ENCODE measurements at places on chromosomes 1 and 21. TPM values are rescaled to one million over a fixed set of nuclear protein-coding genes. Genes with fewer than 3 reads are reported as not detected.

- peaks cover 5% of the 10 kb centered on the region for H3K27me3 ChIP-seq
- no peak overlapping the region for H3K27ac ChIP-seq
- H3K4me1 ChIP-seq = no peaks in the 10 kb centered on the region
Observed at GRCh38 chr21:45788198-45788597, 144.7 kb downstream of the PCBP3 start.

- H3K36me3 ChIP-seq = peaks cover 12% of the 10 kb centered on the region
- no peaks in the 10 kb centered on the region for H3K4me1 ChIP-seq
- DNase-seq = no peak
- H3K4me3 ChIP-seq = no peak overlapping the region
Observed at GRCh38 chr1:201778279-201779065, 50.5 kb upstream of the IPO9 start.

DNA sequence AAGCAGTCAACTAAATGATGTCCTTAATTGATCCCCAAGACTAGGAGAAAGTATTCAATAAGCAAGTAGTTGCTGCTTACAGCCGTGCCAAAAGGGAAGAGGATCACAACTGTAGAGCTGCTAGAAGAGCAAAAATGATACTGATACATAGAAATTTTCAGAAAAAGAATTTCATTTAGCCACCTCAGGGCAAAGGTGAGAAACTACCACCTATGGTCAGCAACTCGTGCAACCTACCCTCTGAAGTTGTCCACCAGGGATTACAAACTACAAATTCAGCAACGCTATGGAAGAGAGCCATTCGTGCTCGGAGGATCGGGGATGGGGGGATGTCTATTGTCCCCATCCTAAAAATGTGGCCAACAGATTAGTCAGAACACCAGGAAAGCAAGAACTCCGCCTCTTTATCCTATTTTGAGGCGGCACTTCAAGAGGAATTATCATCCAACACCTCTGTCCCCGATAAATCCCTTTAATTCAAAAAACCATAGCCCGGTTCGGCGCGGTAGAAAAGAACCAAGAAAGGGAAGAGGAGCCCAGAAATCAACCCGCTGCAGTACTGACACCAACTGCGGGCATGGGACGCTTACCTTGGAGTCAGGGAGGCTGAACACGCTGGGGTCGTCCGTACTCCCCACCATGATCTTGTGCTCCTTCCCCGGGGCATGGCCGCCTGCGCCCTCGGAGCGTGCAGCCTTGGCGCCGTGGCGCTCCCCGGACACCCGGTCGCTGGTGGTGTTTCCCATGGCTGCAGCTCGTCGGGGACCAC is 687 bp downstream of the PRKAB2 start:
- peak overlapping the region; percentile 80 for H3K27ac ChIP-seq
- DNase-seq = no peak
- H3K4me1 ChIP-seq = peaks cover 31% of the 10 kb centered on the region
- peaks cover 25% of the 10 kb centered on the region for H3K36me3 ChIP-seq
- H3K27me3 ChIP-seq = no peaks in the 10 kb centered on the region

- H3K36me3 ChIP-seq = peaks cover 33% of the 10 kb centered on the region
- DNase-seq = no peak
- H3K27me3 ChIP-seq = no peaks in the 10 kb centered on the region
Observed at GRCh38 chr1:52798331-52798730, 44.2 kb upstream of the ZYG11A start.

DNA sequence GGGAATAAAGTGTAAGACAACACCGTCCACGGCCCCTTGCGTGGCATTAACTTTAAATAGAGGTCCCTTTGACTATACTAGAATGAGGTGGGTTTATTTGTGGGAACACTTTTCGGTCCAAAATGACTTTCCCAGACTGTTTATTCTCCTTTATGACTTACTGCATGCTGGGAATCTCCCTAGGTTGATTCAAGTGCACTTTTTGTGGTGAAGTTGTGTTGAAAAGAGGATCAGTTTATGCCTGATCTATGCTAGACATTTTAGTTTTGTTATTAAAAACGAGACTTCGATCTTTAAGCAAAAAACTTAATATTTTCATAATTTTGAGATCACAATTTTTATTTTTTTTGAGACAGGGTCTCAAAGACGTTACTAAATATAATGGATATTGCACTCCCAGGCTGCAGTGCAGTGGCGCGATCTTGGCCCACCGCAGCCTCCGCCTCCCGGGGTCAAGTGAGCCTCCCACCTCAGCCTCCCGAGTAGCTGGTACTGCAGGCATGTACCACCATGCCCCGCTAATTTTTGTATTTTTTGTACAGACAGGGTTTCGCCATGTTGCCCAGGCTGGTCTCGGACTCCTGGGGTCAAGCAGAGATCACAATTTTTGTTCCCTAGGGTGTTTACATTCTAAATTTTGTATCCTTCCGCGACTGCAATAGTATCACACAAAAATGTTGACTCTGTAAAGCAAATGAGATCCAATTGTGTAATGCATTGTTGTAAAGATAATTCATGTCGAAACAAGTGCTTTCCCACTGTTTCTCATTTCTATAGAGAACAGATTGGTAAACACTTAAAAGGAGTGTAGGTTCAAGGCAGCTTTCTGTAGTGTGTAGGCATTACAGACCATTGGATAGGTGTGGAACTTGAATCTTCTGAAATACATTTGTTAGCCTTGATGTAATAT is 1.6 kb downstream of the CDC42 start:
- H3K4me1 ChIP-seq = peaks cover 55% of the 10 kb centered on the region
- H3K36me3 ChIP-seq = peaks cover 42% of the 10 kb centered on the region
- H3K27ac ChIP-seq = peak overlapping the region; percentile 89
- H3K4me3 ChIP-seq = peak overlapping the region; percentile 95

GRCh38 chr1:25369241-25369640 is 31.1 kb downstream of the TMEM50A start:
- DNase-seq = no peak
- H3K36me3 ChIP-seq = no peaks in the 10 kb centered on the region
- H3K27me3 ChIP-seq = no peaks in the 10 kb centered on the region
- no peak overlapping the region for H3K27ac ChIP-seq

GRCh38 chr1:87017998-87018672 is 103.7 kb downstream of the HS2ST1 start:
- peaks cover 10% of the 10 kb centered on the region for H3K4me1 ChIP-seq
- H3K27me3 ChIP-seq = no peaks in the 10 kb centered on the region
- H3K4me3 ChIP-seq = no peak overlapping the region
- H3K36me3 ChIP-seq = peaks cover 11% of the 10 kb centered on the region

GRCh38 chr21:46639489-46640386 is 4.3 kb downstream of the PRMT2 start:
- no peak for DNase-seq
- peaks cover 40% of the 10 kb centered on the region for H3K4me1 ChIP-seq
- H3K27me3 ChIP-seq = no peaks in the 10 kb centered on the region

DNA sequence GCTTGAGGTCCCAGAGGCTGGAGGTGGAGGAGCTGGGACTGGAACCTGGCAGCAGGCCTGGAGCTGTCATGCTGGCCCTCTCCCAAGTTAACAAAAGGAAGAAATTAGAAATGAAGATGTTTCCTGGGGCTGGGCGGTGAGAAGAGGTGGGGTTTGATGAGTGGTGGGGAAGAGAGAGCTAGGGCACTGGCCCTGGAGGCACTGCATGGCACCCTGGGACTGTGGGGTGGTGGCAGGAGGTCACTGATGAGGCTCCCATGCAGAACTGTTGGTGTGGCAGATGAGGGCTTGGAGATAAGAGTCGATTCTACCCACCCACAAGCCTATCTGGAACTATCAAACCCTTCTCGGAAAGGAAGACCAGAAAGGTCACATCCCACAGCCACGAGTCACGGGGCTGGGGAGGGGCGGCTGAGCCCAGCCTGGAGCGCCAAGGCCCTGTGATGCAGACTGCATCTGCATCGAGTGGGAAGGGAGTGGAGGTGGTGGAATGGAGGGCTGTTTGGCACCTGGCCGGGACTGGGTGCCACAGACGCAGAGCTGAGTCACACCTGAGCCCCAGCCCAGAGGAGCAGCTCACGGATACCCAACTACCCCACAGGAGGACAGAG is 29.4 kb downstream of the MRPL37 start:
- H3K4me1 ChIP-seq = no peaks in the 10 kb centered on the region
- H3K27me3 ChIP-seq = no peaks in the 10 kb centered on the region
- no peaks in the 10 kb centered on the region for H3K36me3 ChIP-seq
- H3K27ac ChIP-seq = no peak overlapping the region

DNA sequence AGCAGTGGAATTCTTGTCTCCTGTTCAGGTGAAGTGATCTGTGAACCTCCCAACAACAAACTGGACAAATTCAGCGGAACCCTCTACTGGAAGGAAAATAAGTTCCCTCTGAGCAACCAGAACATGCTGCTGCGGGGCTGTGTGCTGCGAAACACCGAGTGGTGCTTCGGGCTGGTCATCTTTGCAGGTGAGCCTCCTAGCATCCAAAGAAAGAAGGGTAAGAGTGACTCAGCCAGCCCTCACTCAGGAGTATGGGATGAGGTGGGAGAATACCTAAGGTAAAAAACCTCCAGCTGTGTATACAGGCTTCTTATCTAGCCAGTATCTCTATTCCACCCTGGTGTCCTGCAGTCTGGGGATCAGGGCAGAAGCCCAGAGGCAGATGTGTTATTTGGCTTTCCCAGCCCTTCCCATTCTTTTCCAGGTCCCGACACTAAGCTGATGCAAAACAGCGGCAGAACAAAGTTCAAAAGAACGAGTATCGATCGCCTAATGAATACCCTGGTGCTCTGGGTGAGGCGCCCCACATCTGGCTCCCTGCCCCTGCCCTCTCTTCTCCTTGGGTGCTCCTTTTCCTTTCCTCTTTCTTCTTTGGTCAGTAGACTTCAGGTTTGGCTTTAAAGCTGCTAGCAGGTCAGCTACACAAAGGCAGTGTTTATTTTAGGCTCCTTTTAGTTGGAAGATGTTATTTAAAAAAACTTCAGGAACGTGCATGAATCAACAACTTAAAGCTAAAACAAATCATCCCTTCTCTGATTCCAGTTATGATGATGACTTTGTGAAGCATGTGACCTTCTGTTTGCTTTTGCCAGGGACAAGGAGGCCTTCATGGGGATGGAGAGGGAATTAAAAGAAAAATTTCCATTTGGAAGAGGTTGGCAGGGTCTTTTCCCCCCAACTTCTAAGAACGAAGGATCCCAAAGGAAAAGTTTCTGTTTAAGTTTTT is 9.0 kb downstream of the ATP8B2 start:
- peaks cover 53% of the 10 kb centered on the region for H3K36me3 ChIP-seq
- peaks cover 28% of the 10 kb centered on the region for H3K4me1 ChIP-seq
- H3K4me3 ChIP-seq = no peak overlapping the region
- H3K27ac ChIP-seq = no peak overlapping the region
- H3K27me3 ChIP-seq = no peaks in the 10 kb centered on the region

DNA sequence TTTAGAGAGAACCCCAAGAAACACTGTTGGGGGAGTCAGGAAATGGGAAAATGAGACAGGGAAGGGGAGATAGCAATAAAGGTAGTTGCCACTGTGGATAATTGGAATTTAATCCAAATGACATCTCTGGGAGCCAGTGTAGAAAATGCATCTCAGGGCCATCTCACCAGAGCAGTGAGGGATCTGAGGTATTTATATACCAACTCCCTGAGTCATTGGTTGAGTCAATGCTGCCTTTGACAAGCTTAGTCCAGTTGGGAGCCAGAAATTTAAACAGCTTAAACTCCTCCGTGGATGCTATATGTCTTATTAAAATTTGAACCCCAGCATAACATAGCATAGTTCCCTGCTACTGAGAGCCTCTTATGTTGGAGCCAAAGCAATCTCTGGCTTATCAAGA is 140.3 kb downstream of the SLC30A10 start:
- H3K27ac ChIP-seq = no peak overlapping the region
- DNase-seq = no peak
- peaks cover 4% of the 10 kb centered on the region for H3K27me3 ChIP-seq
- H3K4me3 ChIP-seq = no peak overlapping the region
- no peaks in the 10 kb centered on the region for H3K36me3 ChIP-seq

DNA sequence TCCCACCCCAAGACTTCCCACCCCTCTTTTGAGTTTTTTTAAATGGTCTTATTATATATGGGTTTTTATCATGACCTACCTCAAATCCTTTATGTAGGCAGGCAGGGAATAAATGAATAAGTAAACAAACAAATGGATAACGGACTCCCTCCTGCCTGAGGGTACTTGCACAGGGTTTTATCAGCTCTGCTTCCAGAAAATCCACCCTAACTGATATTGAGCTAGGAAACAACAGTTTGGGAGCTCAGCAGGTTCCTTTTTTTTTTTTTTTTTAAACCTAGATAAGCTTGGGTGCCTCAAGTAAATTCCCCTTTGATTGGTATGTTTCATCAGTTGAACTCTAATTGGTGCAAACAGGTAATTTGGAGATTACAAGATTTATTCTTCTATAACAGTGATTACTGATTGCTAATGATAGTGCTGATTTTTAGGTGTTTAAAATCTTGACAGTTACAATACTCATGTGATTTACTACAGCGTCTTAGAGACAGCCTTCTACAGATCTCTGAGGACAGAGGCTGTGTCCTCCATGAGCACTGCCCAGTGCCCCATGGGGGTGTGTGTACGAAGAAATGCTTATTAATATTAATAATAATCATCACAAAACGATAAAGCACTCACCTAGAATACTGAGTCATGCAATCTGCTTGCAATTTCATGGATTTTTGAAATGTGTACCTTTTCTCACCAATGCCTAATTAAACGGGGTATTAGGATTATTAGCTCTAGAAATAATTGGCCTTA is 347.4 kb downstream of the RRAGC start:
- DNase-seq = no peak
- H3K4me3 ChIP-seq = no peak overlapping the region

DNA sequence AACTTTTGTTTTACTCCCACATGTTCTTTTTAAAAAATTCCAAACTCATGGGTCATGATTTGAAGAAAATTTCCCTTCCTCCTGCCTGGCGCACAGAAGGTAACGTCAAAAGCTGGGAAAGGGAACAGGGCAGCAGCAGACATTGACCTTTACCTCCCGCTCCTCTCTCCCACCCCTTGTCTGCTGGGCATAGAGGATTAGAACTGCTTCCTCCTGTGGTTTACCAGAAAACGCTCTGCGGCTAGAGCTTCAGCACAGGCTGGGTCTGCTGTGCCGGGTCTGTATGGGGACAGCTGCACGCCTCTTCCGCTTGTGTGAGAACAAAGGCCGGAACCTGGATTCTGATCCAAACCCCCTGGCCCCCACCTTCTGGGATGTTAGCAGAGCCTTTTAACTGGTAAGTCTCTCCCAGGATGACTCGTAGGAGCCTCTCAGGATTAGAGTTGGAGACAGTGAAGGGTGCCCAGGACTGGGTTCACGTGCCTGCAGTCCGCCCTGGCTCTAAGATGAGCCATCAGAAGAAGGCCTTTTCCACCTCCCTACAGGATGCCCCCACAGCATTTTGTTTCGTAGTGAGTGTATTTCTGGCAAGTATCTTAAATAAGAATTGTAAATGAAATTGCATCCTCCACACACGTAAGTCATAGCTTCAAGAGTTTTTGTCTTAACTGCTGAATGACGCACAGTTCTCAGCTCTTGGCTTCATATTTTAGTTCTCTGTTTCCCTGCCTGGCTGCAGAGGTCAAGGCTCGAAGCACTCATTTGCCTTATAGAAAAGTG is 5.2 kb downstream of the H6PD start:
- H3K27me3 ChIP-seq = no peaks in the 10 kb centered on the region
- peaks cover 6% of the 10 kb centered on the region for H3K36me3 ChIP-seq
- peaks cover 45% of the 10 kb centered on the region for H3K4me1 ChIP-seq
- DNase-seq = no peak

MATN1 gene
- total RNA-seq = 0.93 TPM

FABP3 gene
- 0.49 TPM for total RNA-seq

OLFML2B gene
- not detected for total RNA-seq

TLCD4 gene
- 0.22 TPM for total RNA-seq

OR2G6 gene
- 1.00 TPM for total RNA-seq
